ENCODE measurements at places on chromosomes 16 and 17.

DNA sequence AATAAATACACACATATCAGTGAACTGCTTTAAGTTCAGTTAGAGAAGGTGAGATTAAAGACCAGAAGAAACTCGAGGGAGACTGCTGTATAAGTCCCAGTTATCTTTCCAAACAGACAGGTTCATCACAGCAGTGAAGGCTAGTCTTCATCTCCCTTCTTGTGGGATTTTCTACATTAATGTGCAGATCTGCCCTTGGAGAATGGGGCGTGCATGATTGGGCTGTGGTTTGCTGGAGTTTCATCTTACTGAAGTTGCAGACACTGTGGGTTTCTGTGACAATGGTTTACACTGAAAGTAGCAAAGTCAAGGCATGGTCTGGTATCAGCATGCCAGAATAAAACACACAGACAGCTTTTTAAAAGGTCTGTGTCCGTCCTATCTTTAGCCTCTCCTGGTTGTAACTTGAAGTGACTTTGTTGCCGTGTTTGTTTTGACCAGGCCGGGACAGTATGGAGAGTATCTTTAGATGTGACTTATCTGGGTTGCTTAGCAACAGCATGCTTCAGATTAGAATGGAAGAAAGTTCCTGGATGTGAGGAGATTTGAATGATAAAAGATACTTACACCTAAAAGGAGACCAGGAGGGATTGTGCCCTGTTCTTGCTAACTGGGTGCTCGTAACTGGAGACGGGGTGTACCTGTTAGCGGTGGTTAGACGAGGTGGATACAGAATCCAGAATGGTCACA lies 16.1 kb downstream of the NAA60 start:
- DNase-seq, result no peak

- DNase-seq, result no peak
Observed at GRCh38 chr16:54055191-54055590, 231.4 kb downstream of the IRX3 start.

- DNase-seq, result no peak
Observed at GRCh38 chr16:25148568-25149215, 37.1 kb downstream of the LCMT1 start.

DNA sequence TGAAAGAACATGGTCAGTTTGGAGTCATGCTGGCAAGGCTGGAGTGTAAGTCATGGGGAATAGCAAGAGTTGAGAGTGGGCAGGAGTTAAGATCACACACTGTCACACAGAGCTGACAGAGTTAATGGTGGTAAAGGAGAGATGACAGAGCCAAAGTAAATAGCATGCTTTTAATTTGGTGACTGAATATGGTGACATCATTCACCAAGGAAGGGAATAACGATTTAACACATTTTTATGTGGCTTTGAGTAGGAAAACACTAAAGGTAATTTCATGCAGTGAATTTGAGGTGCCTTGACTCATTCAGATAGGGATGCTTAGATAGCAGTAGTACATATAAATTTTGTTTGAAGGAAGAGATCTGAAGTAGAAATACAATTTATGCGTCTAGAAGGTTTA lies 42.1 kb downstream of the SYNRG start:
- DNase-seq, result no peak

DNA sequence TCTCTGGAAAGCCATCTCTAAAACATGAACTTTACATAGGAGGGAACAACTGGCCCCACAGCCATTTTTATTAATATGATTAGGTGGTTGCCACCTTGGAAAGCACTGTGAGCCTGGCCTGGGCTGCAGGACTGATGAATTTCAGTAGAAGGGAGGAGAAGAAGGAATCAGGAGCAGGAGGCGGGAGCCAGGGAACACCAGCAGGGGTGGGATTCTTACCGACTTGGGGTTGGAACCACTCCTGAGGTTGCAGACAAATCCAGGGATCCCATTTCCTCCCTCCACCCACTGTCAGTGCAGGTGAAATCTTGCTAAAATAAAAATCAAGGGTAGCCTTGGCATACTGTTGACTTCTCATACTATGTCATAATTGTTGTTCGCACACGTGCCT lies 16.9 kb upstream of the MAP3K14 start:
- DNase-seq, result no peak

DNA sequence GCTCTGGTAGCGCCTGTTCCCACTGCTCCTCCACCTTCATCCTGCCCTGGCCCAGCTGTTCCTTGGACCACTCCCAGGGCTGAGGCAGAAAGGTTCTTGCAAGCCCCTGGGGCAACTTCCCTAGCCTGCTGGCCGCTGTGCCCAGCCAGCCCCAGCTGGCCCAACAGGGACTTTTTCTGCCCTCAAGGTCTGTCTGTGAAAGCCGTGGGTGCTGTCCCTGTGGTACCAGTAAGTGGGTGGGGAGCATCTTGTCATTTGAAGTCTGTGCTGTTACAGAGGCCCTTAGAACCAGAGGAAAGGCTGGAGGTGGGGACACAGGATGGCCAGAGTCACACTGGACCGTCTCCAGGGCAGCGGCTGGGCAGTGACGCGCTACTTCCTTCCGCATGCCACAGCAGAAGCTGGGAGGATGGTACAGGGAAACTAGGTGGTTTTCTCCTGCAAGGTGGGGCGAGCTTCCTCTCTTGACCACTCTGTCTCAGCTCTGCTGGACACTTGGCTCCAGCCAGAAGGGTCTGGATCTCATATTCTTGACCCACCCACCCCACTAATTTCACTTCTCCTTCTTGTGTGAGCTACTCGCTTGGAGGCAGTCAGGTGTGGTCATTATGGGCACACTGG lies 87.8 kb downstream of the PLCG2 start:
- DNase-seq, result no peak

Data from left kidney (tissue), 8 donors.